ENCODE measurements at places on chromosomes 2 and 18.

GRCh38 chr2:148027822-148028221 is 6.9 kb downstream of the MBD5 start:
- no peak for DNase-seq

DNA sequence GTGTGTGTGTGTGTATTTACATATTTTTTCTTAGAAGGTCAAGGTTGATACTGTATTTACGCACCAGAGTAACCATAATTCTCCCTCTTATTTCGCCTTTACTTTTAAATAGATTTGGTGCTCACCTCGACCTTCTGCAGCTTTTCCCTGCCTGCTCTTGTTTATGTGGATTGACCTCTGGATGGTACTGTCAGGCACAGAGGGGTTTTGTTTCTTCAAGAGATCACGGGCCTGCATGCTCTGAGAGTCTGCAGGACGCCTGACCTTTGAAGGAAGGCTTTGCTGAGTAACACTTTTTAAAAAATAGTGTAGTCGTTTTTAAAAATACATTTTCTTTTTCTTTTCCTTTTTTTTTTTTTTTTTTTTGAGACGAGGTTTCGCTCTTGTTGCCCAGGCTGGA is 18.1 kb upstream of the EFHD1 start:
- DNase-seq: no peak

DNA sequence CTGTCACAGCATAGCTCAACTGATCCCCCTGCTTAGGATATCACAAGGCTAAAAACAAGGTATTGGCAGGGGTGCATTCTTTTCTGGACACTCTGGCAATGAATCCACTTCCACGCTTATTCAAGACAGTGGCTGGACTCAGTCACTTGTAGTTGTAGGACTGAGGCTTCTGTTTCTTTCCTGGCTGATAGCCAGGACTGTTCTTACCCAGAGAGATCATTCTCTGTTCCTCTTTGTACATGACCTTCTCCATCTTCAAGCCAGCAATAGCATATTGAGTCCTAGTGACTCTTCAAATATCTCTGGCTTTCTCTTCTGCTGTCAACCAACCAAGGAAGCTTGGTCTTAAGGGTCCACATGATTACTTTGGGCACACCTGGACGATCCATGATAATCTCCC is 241.3 kb downstream of the RBM43 start:
- DNase-seq: no peak

- DNase-seq: no peak
These were observed 22.4 kb upstream of the NRP2 start for GRCh38 chr2:205659922-205660321.

- no peak for DNase-seq
These were observed 407.0 kb upstream of the CDH19 start for GRCh38 chr18:67010919-67011318.

- no peak for DNase-seq
These were observed 32.9 kb upstream of the NDUFV2 start for GRCh38 chr18:9069601-9070000.

GRCh38 chr2:227696990-227697679 is 20.7 kb downstream of the SLC19A3 start:
- no peak for DNase-seq

GRCh38 chr2:88599527-88599926 is 27.7 kb downstream of the EIF2AK3 start:
- no peak for DNase-seq

DNA sequence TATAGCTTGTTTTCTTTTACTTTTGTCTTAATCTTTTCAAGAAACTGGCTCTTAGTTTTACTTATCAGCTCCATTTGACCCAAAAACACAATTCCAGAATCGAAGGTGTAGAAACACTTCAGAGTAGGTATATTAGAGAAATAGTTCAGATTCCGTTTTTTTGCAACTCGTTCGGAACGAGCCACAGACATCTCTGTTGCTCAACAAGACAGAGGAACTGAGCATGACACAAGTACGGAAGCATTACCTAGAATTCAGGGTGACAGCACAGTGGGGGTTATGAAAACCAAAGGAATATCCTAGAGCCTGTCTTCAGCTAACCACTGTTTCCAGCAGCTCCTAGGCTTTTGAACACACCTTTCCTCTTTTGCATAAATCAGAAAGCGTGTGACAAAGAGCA is 5.0 kb downstream of the HRH4 start:
- no peak for DNase-seq

DNA sequence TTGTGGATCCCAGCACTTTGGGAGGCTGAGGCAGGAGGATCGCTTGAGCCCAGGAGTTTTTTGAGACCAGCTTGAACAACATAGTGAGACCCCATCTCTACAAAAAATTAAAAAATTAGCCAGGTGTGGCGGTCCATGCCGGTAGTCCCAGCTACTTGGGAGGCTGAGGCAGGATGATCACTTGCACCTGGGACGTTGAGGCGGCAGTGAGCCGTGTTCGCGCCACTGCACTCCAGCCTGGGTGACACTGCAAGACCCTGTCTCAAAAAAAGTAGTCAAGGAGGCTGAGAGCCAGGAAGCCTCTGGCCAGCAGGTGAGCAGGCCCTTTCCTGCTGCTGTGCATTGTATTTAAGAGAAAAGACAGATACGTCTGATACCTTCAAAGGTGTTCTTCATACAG is 11.1 kb upstream of the PROC start:
- no peak for DNase-seq

GRCh38 chr18:59006461-59007067 is 133.1 kb upstream of the SEC11C start:
- DNase-seq: no peak

GRCh38 chr18:45122506-45122905 is 441.8 kb downstream of the SETBP1 start:
- DNase-seq: no peak

GRCh38 chr2:191247381-191248057 is 2.3 kb downstream of the MYO1B start:
- no peak for DNase-seq

DNA sequence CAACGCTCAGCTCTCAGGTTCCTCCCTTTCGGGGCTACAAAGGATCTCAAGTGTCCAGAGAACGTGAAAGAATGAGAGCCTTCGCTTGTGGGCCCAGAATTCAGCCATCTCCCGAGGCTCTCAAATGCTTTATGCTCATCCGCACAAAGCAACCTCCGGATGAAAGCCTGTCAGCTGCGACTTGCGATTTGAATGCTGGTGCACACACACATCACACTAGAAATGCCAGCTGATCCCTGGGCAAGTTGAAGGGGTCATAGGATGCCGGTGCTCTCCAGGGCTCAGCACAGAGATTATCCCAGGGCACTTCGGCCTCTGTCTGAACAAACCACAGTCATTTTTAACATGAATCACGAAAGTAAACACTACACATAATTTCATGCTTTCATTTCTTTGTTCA is 141.8 kb upstream of the MYT1L start:
- no peak for DNase-seq

- no peak for DNase-seq
These were observed 125.3 kb downstream of the ANTXR1 start for GRCh38 chr2:69138247-69138772.

DNA sequence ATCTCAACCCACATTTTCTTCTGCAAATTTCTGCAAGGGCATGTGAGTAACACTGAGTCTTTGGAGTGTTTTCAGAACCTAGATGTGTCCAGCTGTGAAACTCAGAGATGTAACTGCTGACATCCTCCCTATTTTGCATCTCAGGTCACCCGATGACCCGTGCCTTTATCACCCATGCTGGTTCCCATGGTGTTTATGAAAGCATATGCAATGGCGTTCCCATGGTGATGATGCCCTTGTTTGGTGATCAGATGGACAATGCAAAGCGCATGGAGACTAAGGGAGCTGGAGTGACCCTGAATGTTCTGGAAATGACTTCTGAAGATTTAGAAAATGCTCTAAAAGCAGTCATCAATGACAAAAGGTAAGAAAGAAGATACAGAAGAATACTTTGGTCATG is 8.0 kb downstream of the UGT1A1 start:
- DNase-seq: no peak

GRCh38 chr2:41111836-41112627 is 660.1 kb upstream of the SLC8A1 start:
- DNase-seq: no peak

DNA sequence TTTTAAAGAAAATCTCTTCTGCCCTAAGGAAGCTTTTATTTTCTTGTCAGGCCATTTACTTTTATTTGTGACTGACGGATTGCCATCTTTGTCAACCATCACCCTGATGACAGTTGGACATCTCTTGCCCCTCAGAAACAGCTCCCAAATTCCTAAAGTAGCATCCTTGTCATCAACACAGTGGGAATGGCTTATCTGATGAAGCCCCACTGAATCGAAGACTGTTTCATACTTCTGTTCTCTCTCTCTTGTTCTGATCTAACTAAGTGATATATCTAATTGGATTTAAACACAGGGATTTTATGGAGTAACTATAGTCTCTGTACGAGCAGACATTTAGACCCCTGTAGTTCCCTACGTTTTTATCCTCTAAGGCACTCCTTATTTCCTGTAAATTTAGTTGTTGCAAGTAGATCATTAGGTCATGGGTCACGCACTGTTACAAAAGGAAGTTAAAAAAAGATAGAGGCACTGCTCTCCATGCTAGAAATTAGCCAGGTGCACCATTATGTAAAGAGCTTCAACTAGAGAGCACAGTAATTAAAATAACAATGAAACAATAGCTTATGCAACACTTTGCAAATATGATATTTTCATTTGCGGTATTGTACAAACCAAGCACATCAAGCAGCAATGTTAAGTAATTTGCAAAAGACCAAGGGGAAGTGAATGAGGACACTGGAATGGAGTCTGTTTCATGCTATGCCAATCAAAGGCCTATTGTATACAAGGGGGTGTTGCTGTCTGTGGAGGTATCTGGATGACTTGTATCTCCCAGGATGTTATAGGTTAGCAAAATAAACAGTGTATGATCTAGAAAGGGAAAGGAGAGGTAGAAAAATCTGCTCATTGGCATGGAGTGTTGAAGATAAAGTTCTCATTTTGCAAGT is 284.7 kb downstream of the LRRTM1 start:
- DNase-seq: no peak
